ENCODE measurements at places on chromosomes 13 and 19.
A peak's percentile ranks its signal among the peaks of the same experiment; 100 is the strongest.

GRCh38 chr19:38044267-38045111 lies 137.5 kb downstream of the SIPA1L3 start:
- ATAC-seq, result peak; percentile 49

- ATAC-seq, result peak; percentile 67
Observed at GRCh38 chr13:32669030-32669646, 82.9 kb downstream of the PDS5B start.

DNA sequence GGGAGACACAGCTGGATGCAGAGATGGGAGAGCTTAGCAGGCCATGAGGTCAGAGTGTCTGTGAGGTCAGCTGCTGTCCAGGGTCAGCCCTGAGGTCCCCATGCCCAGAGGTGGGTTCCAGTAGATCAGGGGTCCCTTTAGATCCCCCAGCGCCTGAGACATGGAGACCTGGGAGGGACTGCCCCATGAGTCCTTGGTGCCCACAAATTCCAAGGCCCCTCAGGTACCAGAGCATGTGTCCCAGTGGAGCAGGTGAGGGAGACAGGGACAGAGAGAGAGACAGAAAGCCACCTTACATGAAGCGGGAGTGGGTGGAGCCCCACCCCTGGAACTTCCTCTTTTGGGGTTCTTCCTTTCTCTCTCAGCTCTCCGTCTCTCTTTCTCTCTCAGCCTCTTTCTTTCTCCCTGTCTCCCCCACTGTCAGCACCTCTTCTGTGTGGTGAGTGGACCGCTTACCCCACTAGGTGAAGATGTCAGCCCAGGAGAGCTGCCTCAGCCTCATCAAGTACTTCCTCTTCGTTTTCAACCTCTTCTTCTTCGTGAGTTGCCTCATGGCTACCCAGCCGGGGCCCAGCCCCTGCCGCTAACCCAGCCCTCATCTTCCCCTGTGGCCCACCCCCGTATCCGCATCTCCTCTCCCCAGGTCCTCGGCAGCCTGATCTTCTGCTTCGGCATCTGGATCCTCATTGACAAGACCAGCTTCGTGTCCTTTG lies at the start of gene CD37:
CD37 (plus strand) TSS at position 336 of the 713 bp plus-strand sequence; CDS start at position 471, 135 bp downstream.
- no peak for ATAC-seq

DNA sequence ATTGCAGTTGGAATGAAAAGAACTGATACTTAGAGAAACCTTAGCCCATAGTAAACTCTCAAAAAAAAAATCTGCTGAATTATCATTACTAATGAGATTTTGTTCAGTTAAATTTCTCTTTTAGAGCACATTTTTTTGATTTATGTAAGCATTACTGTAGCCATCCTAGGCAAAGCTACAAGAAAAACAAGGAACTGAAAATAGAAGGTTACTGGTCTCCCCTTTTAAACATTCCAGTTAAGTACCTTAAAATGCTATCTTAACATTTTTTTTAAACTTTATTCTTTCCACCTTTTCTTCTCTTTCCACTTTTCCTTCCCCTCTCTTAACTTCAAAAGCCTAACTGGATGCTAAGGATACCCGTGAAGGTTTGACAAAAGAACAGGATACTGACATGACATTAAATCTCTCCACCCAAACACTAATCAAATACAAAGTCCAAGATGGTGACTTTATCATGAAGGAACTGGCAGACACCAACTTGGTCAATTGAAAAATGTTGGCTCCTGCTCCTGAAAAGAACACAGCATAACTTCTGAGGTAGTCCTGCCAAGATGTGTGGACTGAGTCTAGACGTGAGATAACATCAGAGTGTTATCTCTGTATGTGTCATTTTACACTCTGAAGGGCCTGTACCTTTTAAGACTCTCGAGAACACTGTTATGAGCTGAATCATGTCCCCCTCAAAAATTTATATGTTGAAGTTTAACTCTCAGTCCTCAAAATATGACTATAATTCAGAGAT lies 29.5 kb upstream of the SACS start:
- ATAC-seq, result no peak

DNA sequence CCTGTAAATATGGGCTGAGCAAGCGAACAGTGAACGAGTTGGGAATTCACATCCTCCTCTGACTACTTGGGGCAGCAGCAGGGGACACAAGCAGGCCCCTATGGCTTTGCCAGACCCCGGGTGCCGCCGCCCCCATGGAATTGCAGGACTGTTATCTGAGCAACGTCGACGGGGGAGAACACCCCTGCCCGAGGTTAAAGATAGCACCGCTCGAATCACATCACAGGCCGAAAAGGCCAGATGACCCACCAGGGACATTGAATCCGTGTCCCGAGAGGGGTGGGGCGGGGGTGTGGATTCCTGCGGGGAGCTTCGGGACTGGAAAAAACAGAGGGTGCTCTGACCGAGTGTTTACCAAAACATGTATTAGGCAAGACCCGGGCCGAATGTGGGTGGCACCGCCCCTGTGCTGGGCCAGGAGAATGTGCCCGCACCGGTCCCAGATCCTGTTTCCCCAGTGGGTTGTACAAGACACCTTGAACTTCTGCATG lies 9.1 kb downstream of the FEM1A start:
- ATAC-seq, result no peak

DNA sequence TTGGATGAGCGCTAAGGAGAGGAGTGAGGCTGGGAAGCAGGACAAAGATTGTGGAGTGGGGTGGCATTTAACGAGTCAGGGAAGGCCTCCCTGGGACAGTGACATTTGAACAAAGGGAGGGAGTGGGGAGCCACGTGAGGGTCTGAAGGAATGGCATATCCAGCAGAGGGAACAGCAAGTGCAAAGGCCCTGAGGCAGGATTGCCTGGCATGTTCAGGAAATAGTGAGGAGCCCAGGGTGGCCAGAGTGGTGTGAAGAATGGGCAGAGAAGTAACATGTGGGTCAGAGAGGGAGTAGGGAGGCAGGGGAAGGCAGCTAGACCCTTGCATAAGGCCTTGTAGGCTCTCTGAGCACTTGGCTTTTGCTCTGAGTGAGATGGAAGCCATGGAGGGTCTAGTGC lies 14.9 kb upstream of the PVR start:
- no peak for ATAC-seq

DNA sequence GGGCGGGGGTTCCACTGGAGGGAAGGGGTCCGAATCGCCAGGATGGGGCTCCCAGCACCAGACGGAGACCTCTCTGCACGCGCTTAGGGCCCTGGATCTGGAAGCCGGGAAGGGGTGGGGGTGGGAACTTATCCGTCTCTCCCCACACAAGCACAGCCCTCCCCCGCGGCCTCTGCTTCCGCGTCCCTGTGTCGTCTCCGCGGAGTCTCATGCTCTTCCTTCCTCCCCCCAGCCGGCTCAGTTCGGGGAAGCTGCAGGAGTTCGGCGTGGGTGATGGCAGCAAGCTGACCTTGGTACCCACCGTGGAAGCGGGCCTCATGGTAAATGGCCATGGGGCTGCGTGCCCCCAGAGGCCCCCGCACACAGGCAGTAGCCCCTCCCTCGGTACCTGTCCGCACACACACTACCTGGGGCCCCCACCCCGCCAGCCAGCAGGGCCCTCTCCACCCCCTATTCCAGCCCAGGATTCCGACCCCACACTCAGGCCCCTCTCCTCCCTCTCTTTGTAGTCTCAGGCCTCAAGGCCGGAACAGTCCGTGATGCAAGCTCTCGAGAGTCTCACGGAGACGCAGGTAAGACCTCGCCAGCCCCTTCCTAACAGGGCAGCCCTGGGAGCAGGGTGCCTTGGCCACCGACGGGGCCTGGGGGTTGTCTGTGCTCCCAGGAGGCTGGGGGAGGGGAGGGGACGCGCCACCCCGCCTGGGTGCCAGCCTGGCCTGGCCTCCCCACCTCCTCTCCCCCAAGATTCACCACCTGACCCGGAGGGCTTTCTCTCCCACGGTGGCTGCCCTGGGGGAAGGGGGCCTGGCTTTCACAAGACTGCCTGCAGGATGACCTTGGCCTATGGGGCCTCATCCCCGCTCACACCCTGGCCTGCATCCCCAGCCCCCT lies 3.2 kb downstream of the MIDN start:
- ATAC-seq, result peak; percentile 0

DNA sequence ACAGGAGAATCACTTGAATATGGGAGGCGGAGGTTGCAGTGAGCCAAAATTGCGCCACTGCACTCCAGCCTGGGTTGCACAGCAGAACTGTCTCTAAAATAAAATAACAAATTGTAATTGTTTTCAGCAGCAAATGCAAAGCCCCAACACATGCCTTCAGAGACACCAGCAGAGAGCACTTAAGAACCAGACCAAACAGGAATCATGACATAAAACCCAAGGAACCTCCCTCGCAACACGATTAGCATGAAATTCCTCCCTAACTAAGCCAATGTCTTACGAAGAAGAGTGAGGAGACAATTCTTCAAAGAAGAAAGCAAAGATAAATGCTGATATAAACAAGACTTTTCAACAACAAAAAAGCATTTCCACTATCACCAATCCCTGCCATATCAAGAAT lies 40.1 kb downstream of the PSPC1 start:
- ATAC-seq, result no peak

DNA sequence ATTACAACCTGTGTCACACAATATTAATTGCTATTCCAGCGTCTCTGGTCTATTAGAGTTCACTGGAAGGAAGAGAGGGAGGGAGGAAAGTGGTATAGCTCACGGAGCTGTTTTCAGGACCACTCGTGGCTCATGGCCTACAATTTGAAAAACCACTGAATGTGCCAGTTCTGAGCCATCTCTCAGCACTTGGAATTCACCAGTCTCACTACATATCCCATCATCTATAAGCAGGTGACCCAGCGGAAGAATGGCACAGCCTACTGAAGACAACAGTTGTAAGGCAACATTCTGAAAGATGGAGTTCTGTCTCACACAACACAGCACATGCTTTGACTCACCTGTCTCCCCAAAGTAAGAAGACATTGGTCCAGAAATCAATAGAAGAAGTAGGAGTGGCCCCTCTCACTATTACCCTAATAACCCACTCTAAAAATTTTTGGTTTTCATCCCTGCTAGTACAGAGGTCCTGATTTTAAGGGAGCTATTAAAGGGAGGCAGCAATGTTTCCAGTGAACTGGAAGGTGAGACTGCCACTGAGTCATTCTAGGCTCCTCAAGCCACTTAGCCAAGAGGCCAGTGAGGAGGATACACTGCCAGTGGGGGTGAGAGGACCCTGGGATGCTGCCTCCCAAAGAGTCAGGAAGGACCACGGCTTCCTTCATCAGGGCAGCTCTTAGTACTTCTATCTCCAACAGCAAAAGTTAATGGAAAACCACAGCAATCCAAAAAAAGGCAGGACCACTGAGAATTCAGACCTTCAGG lies 50.0 kb upstream of the DOCK9 start:
- no peak for ATAC-seq

GRCh38 chr19:6059988-6060599 lies 50.2 kb downstream of the RFX2 start:
- ATAC-seq, result no peak

GRCh38 chr13:70054572-70054971 lies 53.1 kb upstream of the ATXN8OS start:
- ATAC-seq, result no peak

DNA sequence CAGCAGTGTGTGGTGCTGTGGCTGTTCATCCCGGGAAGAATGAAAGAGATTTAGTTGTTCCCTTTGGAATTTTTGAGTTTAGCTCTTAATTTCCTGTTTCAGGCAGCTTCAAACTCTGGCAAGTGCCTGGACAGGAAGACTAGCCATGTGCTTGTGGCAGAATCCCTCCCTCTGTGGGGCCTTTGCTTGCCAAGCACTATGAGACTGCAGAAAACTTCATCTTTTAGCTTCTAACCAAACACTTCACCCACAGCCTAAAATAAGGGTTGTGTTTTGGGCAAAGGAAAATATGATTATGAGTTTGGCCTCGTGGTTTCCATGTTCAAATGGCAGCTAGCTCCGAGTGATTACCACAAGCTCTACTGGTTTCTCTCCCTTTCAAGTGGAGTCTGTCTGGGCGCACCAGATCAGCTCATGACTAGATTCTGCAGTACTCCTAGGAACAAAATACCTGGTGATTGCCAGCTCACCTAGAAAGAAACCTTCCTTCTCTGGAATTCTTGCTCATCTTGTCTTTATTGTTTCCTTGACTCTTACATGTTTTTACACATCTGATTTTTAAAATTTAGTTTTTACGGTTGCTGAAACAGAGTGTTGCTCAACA lies 707.5 kb downstream of the SLITRK6 start:
- ATAC-seq, result no peak

- no peak for ATAC-seq
Observed at GRCh38 chr19:6032381-6032780, 54.4 kb upstream of the RANBP3 start.

DNA sequence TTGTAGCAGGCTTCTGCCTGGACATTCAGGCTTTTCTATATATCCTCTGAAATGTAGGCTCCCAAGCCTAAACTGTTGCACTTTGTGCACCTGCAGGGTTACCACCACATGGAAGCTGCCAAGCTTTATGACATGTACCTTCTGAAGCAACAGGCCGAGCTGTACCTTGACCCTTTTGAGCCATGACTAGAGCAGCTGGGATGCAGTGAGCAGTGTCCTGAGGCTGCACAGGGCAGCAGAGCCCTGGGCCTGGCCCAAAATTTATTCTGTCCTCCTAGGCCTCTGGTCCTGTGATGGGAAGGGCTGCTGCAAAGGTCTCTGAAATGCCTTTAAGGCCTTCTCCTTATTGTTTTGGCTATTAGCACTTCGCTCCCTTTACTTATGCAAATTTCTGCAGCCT lies 23.5 kb upstream of the CD177 start:
- ATAC-seq, result no peak

- ATAC-seq, result no peak
Observed at GRCh38 chr13:85828094-85828684, 29.0 kb upstream of the SLITRK6 start.

- no peak for ATAC-seq
Observed at GRCh38 chr13:61247149-61247936, 168.3 kb downstream of the PCDH20 start.

DNA sequence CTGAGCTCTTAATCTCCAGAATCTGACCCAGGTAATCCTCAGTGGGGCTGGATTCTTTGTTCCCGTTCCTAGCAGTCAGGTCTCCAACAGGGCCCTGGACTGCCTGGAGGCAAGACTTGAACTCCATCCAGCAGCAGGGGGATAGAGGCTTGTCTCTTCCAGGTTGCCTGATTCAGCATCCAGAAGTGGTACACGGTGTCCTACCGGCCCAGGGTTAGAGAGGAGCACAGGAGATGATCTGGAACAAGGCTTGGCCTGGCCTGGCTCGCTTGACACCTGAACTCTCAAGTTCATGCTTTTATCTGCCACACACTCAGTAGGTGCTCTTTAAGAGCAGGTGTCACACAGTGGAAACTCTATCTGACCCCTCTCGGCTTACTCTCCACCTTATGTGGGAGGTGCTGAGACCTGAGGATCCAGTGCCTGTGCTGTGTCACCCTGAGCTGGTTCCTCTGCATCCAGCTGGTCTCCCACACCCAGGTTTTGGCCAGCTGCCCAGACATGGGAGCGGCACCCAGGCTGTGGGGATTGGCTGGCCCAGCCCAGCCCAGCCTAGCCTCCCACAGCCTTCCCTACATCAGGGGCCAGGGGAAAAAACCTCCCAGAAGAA lies at the start of gene CYP4F3:
CYP4F3 (plus strand) TSS at position 604 of the 610 bp plus-strand sequence. CDS start 519 bp downstream, outside the sequence.
- peak; percentile 42 for ATAC-seq

DNA sequence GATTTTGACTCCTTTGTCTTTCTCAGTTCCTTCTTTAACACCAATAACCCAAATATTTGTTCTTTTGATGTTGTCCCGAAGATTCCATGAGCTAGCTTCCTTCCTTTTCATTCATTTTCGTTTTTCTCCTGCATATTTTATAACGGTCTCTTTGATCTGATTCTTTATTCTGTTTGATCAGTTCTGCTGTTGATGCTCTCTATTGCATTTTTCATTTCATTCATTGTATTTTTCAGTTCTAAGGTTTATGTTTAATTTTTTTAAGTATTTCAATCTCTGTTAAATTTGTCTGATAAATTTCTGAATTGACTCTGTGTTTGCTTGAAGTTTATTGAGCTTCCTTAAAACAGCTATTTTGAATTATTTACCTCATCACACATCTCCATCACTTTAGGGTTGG lies 68.4 kb upstream of the LRCH1 start:
- no peak for ATAC-seq

GRCh38 chr13:31611214-31611613 lies 128.1 kb upstream of the RXFP2 start:
- ATAC-seq, result no peak
